ENCODE measurements at places on chromosomes 6 and 20. TPM values are rescaled to one million over a fixed set of nuclear protein-coding genes. Genes with fewer than 3 reads are reported as not detected.
A peak's percentile ranks its signal among the peaks of the same experiment; 100 is the strongest.

GRCh38 chr6:125013938-125014660, 51.9 kb downstream of the RNF217 start:
- no peak for DNase-seq

- DNase-seq: no peak
Measured at GRCh38 chr6:148883270-148883669, 136.4 kb downstream of the UST start.

GRCh38 chr6:70823651-70824050, 133.2 kb downstream of the B3GAT2 start:
- no peak for DNase-seq

GRCh38 chr6:99064834-99065233, 117.1 kb upstream of the FBXL4 start:
- DNase-seq: no peak

- DNase-seq: no peak
Measured at GRCh38 chr6:107668743-107669474, 155.2 kb downstream of the SCML4 start.

GRCh38 chr20:53004267-53004813, 32.2 kb downstream of the TSHZ2 start:
- DNase-seq: no peak

DNA sequence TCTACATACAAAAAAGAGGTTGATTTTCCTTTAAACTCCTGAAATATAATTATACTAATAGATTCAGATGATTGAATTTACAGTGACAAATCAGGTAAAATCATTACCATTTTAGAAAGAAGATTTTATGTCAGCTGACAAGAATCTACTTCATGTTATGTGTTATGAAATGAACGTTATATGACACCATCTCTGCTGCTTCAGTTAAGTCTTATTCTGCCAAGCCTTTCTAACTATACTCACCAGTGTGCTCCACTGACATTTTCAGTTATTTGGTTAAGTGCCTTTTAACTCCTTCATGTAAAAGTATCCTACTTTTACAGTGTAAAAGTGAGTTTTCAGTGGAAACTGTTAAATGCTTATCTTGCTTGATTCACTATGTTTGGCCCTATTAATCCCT, 80.4 kb downstream of the RWDD2A start:
- DNase-seq: peak; percentile 39

The PPP1R3G gene
- polyA plus RNA-seq: not detected

The EYS gene
- polyA plus RNA-seq: 0.45 TPM

The PIM1 gene
- polyA plus RNA-seq: 30.4 TPM

The DSP gene
- polyA plus RNA-seq: 101 TPM

GRCh38 chr6:814378-815347, 121.7 kb upstream of the EXOC2 start:
- no peak for DNase-seq

The LRRN4 gene
- 0.28 TPM for polyA plus RNA-seq

GRCh38 chr6:29746846-29747687, 23.8 kb downstream of the HLA-F start:
- DNase-seq: no peak

GRCh38 chr6:93418408-93419303, 703 bp downstream of the EPHA7 start:
- DNase-seq: peak; percentile 62

The GJA10 gene
- polyA plus RNA-seq: not detected

The RSPH9 gene
- 1.2 TPM for polyA plus RNA-seq

- DNase-seq: no peak
Measured at GRCh38 chr6:118296129-118296901, 251.8 kb upstream of the PLN start.

DNA sequence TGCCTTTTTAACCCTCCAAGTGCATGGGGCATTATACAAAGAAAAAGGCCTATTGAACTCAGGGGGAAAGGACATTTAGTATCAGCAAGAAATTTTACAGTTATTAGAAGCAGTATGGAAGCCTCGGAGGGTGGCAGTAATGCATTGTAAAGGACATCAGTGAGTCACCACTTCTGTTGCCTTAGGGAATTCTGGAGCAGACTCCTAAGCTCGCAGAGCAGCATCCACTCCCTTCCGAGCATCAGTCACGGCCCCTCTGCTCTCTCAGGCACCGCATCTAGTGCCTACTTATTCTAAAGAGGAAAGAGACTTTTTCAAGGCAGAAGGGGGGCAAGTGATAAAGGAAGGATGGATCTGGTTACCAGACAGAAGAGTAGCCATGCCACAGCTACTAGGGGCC, 296.5 kb downstream of the RNGTT start:
- DNase-seq: no peak

The SLC12A5 gene
- polyA plus RNA-seq: 1.2 TPM

DNA sequence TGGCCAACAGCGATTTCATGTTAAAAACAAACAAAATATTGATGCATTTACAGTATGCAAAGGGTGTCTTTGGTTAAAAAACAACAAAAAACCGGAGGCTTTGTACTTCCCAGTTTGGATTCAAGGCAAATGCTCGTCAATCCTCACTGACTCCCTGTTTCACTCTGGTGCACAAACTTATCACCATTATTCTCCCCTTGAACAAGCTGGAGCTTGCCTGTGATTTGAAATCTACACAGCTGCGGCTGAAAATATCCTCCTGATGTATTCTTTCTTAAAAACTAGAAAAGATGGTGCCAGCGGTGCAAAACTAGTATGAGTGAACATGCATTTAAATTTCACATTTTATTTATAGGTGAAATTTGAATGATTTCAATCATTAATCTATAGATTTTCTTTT, 3.3 kb downstream of the PERP start:
- no peak for DNase-seq

The ZNF318 gene
- 13.6 TPM for polyA plus RNA-seq

DNA sequence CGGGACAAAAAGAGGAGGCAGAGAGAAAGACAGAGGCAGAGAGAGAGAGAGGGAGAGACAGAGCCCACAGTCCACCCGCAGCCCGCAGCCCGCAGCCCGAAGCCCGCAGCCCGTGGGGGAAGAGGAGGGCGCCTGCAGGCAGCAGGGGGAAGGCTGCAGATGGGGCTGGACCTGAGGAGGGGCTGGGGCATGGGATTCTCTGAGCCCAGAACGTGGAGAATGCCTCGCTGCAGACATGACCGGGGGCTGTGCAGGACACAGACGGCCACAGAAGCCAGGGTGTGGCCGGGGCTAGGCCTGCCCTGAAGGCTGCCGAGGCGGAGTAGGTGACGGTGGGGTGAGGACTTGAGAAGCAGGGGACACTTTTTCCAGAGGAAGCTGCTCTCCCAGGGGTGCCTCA, 6.5 kb upstream of the SLCO4A1 start:
- no peak for DNase-seq

GRCh38 chr6:41352907-41353306, 17.5 kb downstream of the NCR2 start:
- no peak for DNase-seq

DNA sequence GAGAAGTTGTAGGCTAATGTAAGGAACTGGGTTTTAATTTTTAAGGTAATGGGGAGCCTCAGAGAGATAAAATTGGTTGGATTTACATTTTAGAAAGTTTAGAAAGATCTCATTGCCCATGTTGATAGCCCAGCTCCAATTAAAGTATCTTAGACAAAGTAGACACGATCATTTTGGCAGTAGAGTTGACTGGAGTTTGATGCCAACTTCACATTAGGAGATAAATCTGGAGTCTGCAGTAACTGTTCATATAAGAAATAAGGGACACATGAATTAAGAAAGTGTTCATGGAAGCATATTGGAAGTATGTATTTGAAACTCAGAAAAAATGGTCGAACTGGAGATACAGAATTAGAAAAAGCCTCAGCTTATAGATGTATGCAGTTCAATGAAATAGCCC, 12.6 kb upstream of the E2F3 start:
- DNase-seq: no peak

The TMC2 gene
- polyA plus RNA-seq: 0.12 TPM

DNA sequence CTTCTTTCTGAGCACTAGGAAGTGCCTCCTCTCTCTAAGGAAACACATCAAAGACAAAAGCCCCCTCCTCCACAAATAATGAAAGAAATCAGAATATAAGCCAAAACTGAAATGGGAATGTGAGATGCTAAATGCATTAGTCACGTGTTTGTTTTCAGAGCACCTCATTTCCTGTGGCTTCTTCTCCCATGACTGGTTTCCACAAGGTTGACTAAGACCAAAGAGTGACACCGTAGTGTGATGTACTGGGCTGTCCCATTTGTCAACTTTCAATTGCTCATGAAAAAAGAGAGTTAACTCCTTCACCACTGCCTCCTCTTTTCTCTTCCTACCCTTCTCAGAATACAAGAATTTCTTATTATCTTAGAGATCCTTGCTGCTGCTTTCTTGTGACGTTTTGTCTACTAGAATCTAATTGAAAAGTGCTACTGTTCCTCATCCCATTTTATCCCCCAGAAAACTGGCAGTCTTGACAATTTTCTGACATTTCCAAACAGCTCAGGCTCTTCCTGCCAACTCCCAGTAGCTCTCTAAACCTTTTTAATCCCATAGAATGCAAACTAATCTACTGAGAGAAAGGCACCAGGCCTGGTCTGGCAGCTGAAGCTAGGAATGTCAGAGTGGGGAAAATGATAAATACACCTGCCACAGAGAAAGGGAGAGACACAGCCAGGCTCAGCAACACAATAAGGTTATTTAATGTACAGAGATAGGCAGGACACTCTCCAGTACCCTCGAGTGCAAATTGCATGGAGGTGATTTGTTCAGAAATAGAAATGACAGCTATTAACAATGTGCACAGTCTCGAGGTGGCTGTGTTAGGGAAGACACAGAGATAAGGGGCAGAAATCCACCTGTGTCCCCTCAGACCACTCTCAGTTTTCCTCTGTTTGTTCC, 671.7 kb upstream of the NRSN1 start:
- no peak for DNase-seq

GRCh38 chr20:50590348-50590664, 80.1 kb downstream of the PTPN1 start:
- no peak for DNase-seq

- DNase-seq: no peak
Measured at GRCh38 chr6:166864333-166864732, 92.0 kb downstream of the RNASET2 start.

GRCh38 chr20:46388201-46388836, 18.1 kb downstream of the ELMO2 start:
- no peak for DNase-seq

GRCh38 chr20:21378259-21378658, 19.1 kb downstream of the NKX2-4 start:
- no peak for DNase-seq

DNA sequence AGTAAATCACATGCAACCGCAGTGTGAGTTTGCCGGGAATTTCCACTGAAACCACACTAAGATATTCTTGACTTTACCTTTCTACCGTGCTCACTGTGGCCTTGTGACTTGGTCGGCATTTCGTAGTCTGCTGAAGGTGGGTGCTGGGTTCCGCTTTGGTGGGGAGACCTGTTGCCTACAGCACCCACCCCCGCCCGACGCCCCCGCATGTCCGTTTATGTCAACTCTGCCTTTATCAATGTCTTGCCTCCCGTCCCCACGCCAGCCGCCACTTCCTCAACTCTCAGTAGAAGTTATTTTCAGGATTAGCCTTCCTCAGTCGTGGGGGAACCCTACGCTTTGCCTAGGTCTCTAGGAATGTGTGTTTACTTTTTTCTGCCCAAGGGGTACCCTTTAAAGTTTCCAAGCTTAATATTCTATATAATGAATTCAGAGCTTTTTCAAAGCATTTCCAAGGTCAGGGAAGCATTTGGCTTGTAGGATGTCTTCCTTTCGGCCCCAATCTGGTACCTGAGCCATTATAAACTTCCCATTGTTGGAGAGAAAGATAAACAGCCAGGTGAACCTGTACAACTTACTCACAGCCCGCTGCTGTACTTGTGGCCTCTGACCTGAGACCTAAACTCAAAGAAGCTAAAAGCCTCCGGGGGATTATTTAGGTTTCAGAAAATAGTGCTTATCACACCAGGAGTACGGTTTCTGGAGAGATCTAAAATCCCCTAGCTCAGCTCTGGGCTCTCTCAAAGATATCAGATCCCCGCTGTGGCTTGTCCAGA, 54.2 kb downstream of the TBC1D7 start:
- DNase-seq: no peak

DNA sequence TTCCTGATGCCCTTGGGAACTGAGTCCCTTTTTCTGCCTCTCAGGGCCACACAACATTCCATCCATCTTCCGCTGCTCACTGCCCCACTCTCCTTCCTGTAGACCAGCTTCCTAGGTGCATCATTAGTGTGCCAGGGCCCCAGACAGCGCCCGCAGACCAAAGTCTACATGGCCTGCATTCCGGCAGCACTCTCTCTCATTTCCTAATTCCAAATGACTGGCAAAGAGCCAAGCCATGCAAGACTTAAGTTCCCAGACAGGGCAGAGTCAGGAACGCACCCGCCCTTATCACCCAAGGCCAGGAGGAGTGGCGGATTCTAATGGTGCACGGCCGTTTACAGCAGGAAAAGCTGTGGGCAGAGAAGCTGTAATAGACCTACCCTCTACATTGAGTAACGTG, 159.8 kb upstream of the ARID1B start:
- DNase-seq: no peak

DNA sequence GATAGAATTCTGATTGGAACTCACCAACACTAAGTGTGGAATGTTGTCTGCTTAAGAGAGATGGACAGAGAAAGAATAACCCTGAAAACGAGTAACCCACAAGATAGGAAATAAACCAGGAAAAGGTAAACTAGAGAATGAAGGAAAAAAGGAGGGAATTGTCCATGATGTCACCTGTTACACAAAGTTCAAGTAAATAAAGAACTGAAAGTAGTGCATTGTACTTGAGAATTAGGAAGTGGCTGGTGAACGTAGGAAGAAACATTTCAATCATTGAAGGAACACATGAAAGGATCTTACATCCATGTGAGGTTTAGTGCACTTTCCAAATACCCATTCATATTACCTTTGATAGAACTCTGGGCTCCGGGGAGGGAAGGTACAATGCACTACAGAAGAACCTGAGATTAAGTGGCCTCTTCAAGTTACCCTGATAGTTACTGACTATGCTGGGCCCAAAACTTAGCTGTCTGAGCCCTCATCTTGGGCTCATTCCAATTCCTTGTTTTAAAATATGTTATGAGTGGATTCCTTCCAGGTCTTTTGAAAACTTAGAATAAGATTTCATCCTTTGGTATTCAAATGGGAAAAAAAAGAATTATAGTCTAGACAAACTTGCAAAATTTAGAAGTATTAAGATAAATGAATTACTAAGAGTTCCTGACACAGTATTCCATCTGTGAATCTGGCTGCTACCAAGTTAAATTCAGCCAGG, 1.1 kb upstream of the STX7 start:
- DNase-seq: no peak

The DCDC2 gene
- 0.19 TPM for polyA plus RNA-seq

DNA sequence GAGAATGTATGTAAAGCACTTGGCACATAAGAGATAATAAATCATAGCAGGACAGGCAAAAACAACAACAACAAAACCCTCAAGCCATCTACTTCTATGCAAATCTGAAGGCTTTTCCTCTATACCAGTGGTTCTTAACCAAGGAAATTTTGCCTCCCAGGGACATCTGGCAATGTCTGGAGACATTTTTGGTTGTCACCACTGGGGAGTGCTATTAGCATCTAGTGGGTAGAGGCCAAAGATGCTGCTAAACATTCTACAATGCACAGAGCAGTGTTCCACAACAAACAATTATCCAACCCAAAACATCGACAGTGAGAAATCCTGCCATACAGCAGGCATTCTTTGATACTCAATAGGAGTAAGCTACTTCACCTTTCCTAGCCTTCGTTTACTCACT, 28.2 kb downstream of the NDRG3 start:
- DNase-seq: no peak

The CCN6 gene
- polyA plus RNA-seq: not detected

- DNase-seq: peak; percentile 39
Measured at GRCh38 chr6:134739299-134740026, 210.4 kb downstream of the ALDH8A1 start.

All from muscle of arm (tissue), 14 donors.